ENCODE measurements at places on chromosomes 5 and 9.

DNA sequence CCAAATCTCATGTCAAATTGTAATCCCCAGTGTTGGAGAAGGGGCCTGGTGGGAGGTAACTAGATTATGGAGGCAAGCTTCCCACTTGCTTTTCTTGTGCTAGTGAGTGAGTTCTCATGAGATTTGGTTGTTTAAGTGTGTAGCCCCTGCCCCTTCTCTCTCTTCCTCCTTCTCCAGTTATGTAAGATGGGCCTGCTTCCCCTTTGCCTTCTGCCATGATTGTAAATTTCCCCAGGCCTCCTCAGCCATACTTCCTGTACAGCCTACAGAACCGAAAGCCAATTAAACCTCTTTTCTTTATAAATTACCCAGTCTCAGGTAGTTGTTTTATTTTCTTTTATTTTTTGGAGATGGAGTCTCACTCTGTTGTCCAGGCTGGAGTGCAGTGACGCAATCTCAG lies 18.2 kb upstream of the TXNDC8 start:
- DNase-seq, result no peak

GRCh38 chr5:58263296-58263695 lies 196.6 kb downstream of the PLK2 start:
- peak; percentile 20 for DNase-seq

GRCh38 chr9:6873857-6874256 lies 116.1 kb downstream of the KDM4C start:
- DNase-seq, result no peak

DNA sequence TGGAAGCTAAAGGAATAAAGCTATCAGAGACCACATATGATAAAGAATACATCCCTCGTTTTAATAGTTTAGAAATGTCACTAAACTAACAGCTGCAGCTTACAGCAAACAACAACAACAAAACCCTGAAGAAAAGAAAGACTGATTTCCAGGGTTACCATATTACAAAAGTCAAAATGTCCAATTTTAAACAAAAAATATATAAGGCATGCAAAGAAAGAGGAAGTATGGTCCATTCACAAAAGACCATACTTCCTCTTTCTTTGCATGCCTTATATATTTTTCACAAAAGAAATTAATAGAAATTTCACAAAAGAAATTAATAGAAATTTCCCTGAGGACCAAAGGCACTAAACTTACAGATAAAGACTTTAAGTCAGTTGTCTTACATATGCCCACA lies 354.2 kb downstream of the ARL15 start:
- no peak for DNase-seq

DNA sequence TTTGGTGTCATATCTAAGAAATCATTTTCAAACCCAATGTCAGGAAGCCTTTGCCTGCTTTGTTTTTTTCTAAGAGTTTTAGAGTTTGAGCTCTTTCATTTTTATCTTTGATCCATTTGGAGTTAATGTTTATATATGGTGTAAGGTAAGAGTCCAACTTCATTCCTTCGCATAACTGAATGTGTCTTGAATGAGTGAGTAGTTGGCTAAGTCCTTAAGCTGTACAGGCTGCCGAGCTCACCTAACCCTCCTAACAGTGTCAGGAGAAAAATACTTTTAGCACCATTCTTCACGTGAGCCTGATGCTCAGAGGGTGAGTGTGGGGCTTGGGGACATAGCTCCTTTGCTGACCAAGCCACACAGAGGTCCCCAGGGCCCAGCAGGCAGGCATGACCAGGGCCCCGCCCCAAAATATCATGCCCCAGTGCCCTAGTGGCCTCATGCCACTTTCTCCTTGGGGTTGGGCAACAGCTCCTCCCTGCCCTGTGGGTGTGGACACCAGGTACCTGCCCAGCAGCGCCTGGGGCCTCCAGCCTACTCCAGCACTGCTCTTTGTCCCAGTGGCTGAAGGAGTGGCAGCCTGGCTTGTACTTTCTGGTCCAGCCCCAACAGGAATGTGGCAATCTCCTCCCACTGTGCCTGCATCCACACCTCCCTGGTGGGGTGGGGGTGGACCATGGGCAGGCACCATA lies 17.2 kb downstream of the PPARGC1B start:
- DNase-seq, result no peak

- DNase-seq, result no peak
Observed at GRCh38 chr9:78695519-78695918, 398.6 kb downstream of the PSAT1 start.

GRCh38 chr9:108517651-108518365 lies 338.0 kb downstream of the ACTL7B start:
- no peak for DNase-seq

GRCh38 chr5:59037453-59037852 lies 454.6 kb downstream of the RAB3C start:
- no peak for DNase-seq

GRCh38 chr5:132656774-132657355 lies 1.1 kb upstream of the IL13 start:
- no peak for DNase-seq

- DNase-seq, result no peak
Observed at GRCh38 chr9:113634596-113635515, 171.3 kb downstream of the RGS3 start.

GRCh38 chr5:150142959-150143349 lies 12.7 kb downstream of the PDGFRB start:
- peak; percentile 96 for DNase-seq

DNA sequence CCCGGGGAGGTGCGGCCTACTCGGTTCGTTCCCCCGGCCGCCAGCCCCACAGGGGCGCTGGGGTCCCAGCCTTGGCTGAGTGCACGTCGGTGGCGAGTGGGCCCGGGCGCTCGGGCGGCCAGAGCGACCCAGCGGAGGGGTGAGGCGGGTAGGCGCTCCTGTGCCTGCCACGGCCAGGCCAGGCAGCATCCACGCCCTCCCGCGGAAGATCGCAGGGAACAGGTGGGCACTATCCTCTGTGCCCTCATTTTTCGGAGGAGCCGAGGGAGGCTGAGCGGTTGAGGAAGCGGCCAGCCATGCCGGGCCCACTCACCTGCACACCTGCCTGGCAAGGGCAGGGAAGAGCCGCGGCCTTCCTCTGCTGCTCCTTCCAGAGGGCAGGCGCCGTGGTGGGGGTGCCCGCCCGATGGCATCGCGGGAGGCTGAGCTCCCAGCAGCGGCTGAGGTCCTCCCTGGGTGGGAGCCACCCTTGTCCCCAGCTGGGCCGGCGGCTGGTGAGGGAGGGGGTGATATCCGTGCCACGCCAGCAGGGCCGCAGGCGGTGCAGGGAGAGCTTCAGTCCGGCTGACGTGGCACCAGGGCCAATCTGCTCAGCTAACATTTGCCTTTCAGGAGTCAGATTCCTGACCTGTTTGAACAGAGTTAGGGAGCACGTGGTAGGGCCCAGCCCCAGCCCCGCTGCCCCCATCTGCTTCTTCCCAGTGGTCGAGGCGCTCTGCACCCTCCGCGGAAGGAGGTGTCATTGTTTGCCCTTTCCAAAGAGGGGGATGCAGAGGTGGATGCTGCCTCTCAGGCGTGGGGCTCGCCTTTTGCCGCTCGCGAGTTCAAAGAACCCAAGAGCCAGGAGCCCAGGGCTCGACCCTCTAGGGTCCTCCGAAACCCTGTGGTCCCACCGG lies 1.6 kb upstream of the SEC16A start:
- DNase-seq, result peak; percentile 23

DNA sequence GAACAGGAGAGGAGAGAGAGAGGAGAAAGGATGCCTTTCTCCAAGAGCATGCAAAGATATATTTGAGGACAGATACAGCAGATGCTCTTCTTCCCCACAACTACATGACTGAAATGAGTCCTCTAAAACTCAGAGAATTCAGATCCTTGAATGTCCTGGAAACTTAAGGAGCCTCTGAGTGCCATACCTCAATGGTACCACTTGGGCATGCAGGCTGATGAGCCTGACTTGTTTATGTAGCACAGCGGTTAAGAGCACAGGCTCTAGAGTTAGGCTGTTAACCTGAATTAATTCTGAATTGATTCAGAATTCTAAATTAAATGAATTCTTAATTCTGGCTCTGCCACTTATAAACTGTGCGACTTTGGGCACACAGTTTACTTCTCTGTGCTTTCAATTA lies 5.7 kb downstream of the PLPPR1 start:
- no peak for DNase-seq

- DNase-seq, result no peak
Observed at GRCh38 chr5:171081319-171081718, 219.5 kb downstream of the RANBP17 start.

DNA sequence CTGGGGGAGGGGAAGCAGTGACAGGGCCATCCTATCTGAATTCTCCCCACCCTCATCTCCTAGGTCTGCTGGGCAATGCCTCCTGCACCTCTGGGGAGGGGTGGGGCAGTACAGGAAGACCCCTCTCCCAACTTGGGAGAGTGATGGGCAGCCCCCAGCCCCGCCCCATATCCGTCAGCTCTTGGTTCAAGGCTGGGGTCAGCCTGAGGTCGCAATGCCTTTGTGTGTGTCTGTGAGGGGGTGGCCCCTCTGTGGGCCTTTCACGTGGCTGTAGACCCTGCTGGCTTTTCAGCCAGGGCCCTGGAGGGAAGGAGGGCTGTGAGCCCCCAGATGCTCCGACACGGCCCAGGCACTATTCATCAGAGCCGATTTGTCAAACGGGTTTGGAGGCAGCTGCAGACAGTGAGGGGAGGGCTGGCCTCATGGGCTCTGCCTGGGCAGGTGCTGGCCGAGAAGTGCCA lies 49.5 kb upstream of the RNU6ATAC start:
- no peak for DNase-seq

DNA sequence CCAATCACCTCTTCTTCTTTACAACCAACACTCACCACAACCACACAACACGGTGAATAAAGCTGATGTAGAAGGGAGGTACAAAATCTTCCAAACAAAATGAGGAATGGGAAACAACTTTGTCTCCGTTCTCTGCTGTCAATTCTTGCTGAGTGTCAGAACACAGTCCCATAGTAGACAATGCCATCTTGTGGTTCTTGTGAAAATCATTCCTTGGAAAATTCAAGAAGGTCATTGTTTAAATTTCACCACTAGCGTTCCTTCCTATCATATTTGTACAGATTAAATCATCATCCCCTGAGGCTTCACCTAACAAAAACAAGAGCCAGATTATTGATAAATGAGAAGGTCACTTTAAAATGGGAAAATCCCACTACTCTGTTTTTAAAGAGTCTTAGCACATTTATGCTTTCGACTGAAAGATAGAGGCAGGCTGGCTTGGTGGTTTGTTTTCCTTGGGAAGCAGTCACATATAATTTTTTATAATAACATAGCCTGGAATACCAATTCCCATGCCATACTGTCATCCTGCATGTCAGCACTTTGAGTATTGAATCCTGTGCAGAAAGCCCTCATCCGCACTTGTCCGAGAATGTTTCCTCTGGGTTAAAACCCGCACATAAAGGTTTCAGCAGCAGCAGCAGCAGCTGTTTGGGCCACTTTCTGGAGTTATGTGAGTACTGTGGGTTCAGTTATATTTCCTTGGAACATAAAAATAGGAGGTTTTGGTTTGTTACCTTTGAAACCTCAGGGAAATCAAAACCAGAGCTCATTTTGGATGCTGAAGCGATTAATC lies 395.0 kb upstream of the SMARCA2 start:
- no peak for DNase-seq

GRCh38 chr9:112247090-112247489 lies 72.0 kb upstream of the SUSD1 start:
- no peak for DNase-seq

Data from EL (cell line).